SJCRH30 (cell line): ENCODE measurements at places on chromosomes 1 and 21. TPM values are rescaled to one million over a fixed set of nuclear protein-coding genes. Genes with fewer than 3 reads are reported as not detected.

GRCh38 chr1:162003061-162003829, 20.4 kb downstream of the OLFML2B start:
- DNase-seq = peak; percentile 96

Gene AMY2B
- total RNA-seq = 0.26 and 0.43 TPM in 2 replicates

Gene HCN3
- 1.6 and 1.7 TPM in 2 replicates for total RNA-seq

DNA sequence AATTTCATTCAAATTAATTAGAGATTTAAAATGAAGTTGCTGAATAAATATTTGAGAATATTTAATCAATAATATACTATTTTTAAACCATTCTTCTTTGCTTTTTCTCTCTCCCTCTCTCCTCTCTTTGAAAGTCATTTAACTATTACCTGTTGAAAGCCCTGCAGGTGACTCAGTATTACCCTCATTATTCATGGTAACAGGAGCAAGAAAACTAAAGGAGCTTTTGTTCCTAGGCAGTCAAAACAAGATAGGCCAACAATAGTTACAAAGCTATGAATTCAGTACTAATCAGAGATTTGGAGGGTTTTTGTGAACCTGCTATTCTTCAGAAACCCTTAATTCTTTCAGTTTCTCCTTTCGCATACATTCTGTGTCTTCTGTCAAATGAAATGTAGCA, 721.3 kb upstream of the NCAM2 start:
- DNase-seq = no peak

DNA sequence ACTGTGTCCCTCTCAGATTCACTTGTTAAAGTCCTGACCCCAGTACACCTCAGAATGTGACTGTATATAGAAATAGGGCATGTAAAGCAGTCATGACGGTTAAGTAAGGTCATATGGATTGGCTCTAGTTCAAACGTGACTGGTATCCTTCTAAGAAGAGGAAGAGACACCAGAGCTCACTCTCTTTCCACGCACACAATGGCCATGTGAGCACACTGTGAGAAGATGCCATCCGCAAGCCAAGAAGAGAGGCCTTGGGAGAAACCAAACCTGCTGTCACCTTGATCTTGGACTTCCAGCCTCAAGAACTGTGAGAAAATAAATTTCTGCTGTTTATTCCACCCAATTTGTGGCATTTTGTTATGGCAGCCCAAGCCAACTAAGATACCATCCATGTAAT, 56.8 kb upstream of the IRF2BP2 start:
- no peak for DNase-seq

Gene SLAMF7
- not detected in 2 replicates for total RNA-seq

GRCh38 chr1:84301785-84302385, 377 bp downstream of the SAMD13 start:
- no peak for DNase-seq

Gene UTS2
- not detected in 2 replicates for total RNA-seq

Gene PLA2G4A
- not detected in 2 replicates for total RNA-seq

Gene LCE3E
- not detected in 2 replicates for total RNA-seq

GRCh38 chr1:214615109-214615508, 12.1 kb downstream of the CENPF start:
- DNase-seq = no peak

Gene FAM131C
- total RNA-seq = 0.10 TPM in 1 of 2 replicates, not detected in the other

Gene FMO5
- total RNA-seq = not detected in 2 replicates

DNA sequence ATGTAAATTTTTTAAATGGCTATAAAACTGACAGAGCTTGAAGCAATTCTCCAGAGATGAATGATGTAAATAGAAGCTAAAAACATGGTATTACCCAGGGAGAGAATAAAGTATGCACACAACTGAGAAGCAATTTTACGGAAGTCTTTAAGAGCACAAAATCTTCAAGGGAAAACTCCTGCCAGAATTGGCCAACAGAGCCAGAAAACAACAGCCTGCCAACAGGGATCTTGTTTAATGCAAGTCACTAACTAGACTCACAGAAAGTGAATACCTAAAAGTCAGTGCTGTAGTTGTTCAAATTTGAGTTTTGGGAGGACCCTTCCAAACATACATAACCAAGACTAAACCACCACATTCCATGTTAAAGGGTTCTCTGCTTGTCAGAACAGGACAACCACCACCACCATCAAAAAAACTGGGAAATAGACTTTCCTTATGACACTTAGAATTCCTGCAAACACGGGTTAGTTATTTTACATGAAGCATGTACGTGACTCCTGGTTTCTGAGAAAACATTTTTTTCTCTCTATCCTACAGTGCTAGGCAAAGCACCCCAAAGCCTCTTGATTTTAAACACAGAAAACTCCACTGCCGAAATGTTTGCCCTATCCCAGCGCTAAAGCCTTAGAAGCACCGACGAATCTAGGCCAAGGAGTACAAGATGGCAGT, 1.6 kb downstream of the EPS15 start:
- no peak for DNase-seq

Gene CSF3R
- total RNA-seq = not detected in 2 replicates
